Activated T-cell treated with anti-CD3 and anti-CD28 coated beads, Interleukin-2, amount 50 U/mL, for 72 hours (primary cell): ENCODE measurements at places on chromosomes 12 and 14. TPM values are rescaled to one million over a fixed set of nuclear protein-coding genes. Genes with fewer than 3 reads are reported as not detected.
A peak's percentile ranks its signal among the peaks of the same experiment; 100 is the strongest.

- no peak overlapping the region for H3K4me3 ChIP-seq
- no peaks in the 10 kb centered on the region for H3K27me3 ChIP-seq
- H3K27ac ChIP-seq, result no peak overlapping the region
- H3K4me1 ChIP-seq, result peaks cover 30% of the 10 kb centered on the region
- DNase-seq, result no peak
Measured at GRCh38 chr14:66717561-66718140, 209.7 kb downstream of the GPHN start.

G2E3 gene
- 31.6 TPM for total RNA-seq

DNA sequence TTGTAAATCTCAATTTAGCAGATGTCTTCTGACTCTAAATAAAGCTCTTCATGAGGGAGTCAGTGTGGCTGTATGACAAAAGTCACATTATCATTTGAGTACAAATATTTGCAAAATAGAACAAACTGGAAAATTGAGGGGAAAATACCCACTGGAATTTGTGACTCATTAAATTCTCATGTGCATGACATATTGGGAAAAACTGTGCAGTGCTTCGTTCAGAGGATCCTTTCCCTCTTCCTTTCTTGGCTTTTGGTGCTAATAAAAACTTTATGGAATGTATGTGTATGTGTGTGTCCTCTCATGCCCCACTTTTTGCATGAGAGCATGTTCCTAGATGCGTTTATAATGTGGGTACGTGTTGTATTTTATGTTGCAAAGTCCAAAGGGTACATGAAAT lies 267.8 kb downstream of the KTN1 start:
- no peak overlapping the region for H3K4me3 ChIP-seq
- H3K27me3 ChIP-seq, result peaks cover 6% of the 10 kb centered on the region
- no peak overlapping the region for H3K27ac ChIP-seq
- DNase-seq, result no peak
- peaks cover 11% of the 10 kb centered on the region for H3K4me1 ChIP-seq

GLT8D2 gene
- total RNA-seq, result 0.36 TPM

DNA sequence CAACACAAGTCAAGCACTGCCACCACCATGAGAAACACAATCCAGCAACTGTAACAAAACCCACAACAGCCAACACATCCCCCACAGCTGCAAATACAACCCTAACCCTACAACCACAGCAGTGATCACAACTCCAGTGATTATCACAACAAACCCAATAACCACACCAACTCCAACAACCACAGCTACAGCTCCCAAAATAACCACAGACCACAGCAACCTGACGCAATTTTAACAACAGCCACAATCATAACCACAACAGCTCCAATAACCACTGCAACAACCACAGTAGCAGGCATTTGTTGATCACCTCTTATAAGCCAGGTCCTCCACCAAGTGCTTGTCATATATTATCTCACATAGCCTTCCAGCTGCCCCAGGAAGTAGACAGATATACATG lies 42.2 kb upstream of the FAM181A start:
- H3K27ac ChIP-seq, result no peak overlapping the region
- no peak for DNase-seq
- H3K36me3 ChIP-seq, result peaks cover 6% of the 10 kb centered on the region
- no peaks in the 10 kb centered on the region for H3K4me1 ChIP-seq
- peaks cover 45% of the 10 kb centered on the region for H3K27me3 ChIP-seq

DNA sequence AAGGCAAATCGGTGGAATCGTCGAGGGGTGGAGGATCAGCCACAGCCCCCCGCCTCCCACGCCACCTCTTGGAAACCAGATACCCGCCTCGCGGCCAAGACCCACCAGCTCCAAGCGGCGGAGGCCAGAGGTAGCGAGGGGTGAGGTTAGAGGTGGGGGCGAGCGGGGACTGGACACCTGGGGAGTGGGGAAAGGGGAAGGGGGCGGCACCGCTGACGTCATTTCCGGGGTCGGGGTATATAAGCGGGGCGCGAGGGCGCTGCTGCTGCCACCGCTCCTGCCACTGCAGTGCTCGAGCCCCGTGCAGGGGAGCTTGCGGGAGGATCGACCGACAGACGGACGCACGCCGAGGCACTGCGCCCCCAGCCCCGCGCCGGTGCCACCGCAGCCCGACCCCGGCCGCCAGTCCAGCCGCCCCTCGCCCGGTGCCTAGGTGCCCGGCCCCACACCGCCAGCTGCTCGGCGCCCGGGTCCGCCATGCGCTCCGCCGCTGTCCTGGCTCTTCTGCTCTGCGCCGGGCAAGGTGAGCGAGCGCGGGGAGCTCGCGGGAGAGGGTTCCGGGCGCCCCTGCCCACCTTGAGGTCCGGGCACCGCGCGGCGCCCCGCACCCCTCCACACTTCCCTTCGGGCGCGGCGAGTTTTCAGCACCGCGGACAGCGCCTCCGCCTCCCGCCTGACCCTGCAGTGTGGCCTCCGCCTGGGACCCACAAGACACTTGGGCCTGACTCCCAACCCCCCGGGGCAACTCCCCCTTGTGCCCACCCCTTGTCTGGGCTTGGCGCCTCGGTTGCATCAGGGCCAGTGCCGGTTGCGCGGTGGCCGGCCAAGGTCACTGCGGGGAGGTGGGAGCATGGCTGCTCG lies at the start of gene CHGA:
Gene CHGA (plus strand): TSS at position 268 of the 861 bp plus-strand sequence. CDS start 210 bp downstream, at position 478.
- peaks cover 34% of the 10 kb centered on the region for H3K27me3 ChIP-seq
- no peak within 1 kb of the TSS for H3K27ac ChIP-seq
- H3K4me3 ChIP-seq, result peak within 1 kb of the TSS; percentile 45
- H3K36me3 ChIP-seq, result no peaks in the 10 kb centered on the region
- peak; percentile 70 for DNase-seq

GRCh38 chr12:69553628-69554248 lies 31.5 kb upstream of the CCT2 start:
- H3K4me3 ChIP-seq, result no peak overlapping the region
- DNase-seq, result no peak
- H3K36me3 ChIP-seq, result no peaks in the 10 kb centered on the region
- no peaks in the 10 kb centered on the region for H3K4me1 ChIP-seq

- DNase-seq, result no peak
- H3K4me3 ChIP-seq, result no peak overlapping the region
- no peaks in the 10 kb centered on the region for H3K27me3 ChIP-seq
- H3K4me1 ChIP-seq, result peaks cover 41% of the 10 kb centered on the region
- no peaks in the 10 kb centered on the region for H3K36me3 ChIP-seq
Measured at GRCh38 chr14:61647704-61648103, 47.6 kb upstream of the HIF1A start.

- H3K36me3 ChIP-seq, result no peaks in the 10 kb centered on the region
- DNase-seq, result no peak
- no peaks in the 10 kb centered on the region for H3K4me1 ChIP-seq
- no peak overlapping the region for H3K27ac ChIP-seq
- no peaks in the 10 kb centered on the region for H3K27me3 ChIP-seq
Measured at GRCh38 chr14:101111620-101112290, 208.2 kb upstream of the RTL1 start.

DNA sequence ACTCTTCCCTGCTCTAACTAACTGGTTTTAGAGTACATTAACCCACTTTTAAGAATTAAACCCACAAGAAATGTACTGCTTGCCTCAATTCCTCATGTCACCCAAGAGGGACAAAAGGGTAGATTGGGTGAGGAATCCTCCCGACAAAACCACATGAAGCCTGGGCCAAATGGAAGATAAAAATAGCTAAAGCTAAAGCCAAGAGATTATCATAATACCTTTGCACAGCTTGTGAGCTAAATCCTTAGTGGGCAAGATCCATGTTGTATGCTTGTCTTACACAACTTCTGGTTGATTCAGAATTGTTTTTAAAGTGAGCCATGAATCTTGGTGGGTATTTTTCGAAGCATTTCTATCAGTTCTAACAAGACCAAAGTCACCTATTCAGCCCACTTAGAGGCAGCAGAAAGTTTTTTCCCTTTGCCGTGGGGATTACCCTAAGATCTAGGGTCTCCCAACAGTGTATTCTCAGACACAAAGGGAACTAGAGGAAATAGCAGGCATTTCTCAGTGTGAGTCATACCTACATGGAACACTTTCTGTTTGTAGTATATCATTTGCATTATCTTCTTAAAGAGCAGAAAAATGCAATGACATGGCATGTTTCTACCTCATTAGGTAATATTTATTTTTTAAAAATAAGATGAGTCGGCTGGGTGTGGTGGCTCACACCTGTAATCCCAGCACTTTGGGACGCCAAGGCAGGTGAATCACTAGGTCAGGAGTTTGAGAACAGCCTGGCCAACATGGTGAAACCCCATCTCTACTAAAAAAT lies 616.6 kb downstream of the KCNH5 start:
- no peak for DNase-seq
- H3K27me3 ChIP-seq, result no peaks in the 10 kb centered on the region
- H3K4me3 ChIP-seq, result no peak overlapping the region

- H3K36me3 ChIP-seq, result peaks cover 5% of the 10 kb centered on the region
- H3K4me1 ChIP-seq, result peaks cover 21% of the 10 kb centered on the region
- H3K27me3 ChIP-seq, result no peaks in the 10 kb centered on the region
- H3K4me3 ChIP-seq, result peak overlapping the region; percentile 14
- no peak overlapping the region for H3K27ac ChIP-seq
- DNase-seq, result no peak
Measured at GRCh38 chr14:69154779-69155178, 1.9 kb upstream of the DCAF5 start.
